CD4-positive, alpha-beta T cell treated with Interleukin-17A for 1 hour (primary cell): ENCODE measurements at places on chromosomes 3 and 15.

GRCh38 chr3:134253475-134254226, 3.0 kb upstream of the RYK start:
- DNase-seq: no peak

DNA sequence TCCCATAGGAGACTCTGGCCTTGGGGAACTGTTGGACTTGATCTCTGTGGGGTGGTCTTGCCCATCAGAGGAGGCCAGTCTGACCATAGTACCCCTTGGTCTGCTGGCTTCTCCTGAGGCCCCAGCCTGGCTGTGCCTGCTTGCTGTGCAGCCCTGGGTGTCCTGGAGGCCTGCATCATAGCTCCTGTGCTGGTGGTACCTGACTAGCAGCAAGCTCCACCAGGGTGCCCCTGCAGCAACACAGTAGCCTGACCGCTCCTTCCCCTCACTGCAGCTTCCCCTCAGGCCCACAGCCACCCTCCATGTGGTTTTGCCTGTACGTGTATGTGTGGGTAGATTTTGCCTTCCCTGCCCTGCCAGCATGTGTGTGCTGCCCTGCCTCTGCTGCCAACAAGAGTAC, 85.6 kb upstream of the TTC14 start:
- no peak for DNase-seq

- no peak for DNase-seq
Observed at GRCh38 chr3:71138410-71138809, 445.1 kb downstream of the FOXP1 start.

DNA sequence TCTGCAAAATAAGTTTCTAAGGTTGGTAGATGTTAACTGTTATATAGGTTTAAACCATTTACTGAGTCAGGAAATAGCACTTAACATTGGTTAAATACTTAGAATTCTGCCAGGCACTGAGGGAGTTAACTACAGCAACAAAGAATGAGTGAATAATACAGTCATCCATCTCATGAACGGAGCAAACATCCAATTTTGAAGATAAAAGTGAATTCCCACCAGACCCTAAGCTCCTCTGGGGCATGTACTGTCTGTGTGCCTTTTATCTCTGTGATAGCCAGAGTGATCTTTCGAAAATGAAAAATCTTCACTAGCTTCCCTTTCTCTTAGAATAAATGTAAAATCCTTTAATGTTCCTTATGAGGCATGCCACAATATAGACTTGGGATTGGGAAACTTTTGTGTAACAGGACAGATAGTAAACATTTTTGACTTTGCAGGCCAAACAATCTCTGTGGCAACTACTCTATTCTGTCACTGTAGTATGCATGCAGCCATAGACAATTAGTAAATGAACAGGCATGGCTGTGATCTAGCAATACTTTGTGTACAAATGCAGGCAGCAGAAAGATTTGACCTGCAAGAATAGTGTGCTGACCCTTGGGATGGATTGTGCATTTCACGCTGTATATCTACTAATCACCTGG, 294.5 kb upstream of the LMCD1 start:
- no peak for DNase-seq

- no peak for DNase-seq
Observed at GRCh38 chr3:88231632-88232031, 81.9 kb downstream of the C3orf38 start.

DNA sequence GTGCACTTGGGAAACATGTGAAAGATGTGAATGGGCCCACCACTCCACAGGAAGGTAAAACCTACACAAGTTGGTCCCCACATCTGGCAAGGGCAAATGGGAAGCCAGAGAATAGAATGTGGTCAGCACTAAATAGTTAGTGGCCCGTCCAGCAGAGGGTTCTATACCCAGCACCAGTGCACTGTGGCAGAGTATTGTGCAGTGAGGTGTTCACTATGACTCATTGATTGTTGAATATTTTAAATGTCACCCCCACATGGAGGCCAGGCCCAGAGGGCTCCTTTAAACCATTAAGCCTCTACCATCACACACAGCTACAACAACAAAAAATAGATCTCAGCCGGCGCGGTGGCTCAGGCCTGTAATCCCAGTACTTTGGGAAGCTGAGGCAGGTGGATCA, 11.7 kb downstream of the FRMD5 start:
- DNase-seq: no peak

GRCh38 chr15:47987908-47988532, 132.8 kb upstream of the SLC24A5 start:
- DNase-seq: peak; percentile 24

- DNase-seq: no peak
Observed at GRCh38 chr15:89806559-89807550, 7.8 kb downstream of the ANPEP start.

DNA sequence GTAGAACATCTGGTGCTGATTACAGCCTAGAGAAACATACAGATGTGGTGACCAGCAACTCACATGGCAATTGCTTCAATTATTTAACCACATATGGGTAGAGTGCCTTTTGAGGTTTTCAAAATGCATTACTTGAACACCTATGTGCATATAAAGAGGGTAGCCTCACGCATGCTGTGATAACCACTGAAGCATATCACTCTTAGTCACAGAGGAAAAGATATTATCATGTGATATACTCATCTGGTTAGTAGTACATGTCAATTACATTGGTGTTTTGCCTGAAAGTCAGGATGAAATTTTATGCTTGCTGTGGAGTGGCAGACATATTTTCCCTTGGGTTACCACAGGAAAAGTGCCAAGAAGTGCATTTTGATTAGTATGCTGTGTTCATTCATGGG, 459.3 kb upstream of the AGTR1 start:
- no peak for DNase-seq

DNA sequence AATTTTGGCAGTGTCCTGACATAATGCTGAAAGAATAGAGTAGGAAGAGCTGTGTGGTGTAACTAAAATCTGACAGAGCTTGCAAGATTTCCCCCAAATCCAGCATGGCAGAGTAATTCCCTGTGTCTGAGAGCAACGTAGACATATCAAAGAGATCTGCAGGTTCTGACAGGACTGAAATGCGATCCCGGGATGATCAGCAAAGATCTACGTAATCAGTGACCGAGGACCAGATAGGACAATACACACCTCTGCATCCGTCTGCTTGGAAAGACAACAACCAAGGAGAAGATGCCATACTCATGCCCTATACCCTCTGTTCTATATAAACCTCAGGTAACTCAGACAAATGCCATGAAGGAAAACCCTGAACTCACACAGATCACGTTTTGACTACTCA, 26.6 kb upstream of the SYNPR start:
- no peak for DNase-seq

DNA sequence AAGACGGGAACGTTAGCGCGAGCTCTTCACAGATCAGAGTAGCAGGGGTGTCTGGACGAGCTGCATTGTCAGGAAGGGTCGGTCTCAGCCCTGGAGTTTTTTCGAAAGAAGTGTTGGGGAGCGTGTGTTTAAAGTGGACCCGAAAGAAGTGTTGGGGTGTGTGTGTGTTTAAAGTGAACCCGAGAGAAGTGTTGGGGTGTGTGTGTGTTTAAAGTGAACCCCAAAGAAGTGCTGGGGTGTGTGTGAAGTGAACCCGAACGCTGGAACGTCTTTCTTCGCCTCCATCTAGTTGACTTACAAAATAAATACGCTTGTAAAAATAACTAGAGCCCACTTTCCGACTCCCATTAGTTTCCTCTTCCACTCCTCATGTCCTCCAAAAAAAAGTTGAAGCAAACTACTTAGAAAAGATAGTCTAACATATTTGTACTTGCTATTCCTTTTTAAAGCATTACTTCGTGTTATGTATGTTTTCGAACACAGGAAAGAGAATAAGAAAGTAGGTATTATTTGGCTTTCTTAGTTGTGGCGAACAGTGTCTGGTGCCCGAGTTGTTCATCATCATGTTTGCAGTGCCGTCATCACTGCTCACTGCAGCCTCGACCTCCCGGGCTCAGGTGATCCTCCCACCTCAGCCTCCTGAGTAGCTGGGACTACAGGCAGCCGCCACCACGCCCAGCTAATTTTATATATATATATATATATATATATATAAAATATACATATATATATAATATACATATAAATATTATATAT, 1.0 kb downstream of the LRCH3 start:
- DNase-seq: peak; percentile 59

GRCh38 chr15:63019511-63020109, 22.9 kb upstream of the TPM1 start:
- no peak for DNase-seq

DNA sequence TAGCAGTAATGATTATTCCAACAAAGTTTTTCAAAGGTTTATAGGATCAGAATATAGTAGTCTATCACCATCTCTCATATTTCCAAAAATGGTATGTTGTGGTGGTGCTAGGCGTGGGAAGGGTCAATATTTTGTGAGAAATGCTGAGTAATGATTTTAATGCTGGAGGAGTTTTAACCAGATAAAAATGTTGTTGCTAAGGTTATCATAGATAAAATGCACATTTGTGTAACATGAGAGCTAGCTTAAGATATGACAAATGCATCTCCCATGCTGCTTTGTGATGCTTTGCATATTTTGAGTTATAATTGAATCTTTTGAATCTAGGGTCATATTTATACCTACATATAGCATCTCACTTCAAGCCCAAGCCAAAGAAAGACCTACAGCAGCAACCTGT, 103.9 kb upstream of the ROBO1 start:
- no peak for DNase-seq

DNA sequence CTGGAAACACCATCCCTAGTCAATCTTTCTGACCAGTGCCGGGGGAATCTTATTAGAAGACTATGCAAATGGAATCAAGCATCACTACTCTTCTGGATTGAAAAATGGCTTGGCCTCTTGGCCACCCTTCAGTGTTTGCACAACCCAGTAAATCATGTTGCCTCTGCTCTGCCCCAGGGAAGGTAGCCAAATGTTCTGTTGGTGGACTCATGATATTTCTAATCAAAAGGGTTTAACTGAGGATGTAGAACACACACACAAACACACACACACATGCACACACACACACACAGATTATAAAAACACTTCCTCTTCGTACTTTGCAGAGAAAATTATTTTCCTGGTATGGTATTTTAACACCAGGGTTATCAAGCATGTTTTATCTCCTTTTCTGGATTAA, 7.9 kb downstream of the RBP2 start:
- DNase-seq: no peak

- DNase-seq: no peak
Observed at GRCh38 chr15:84822653-84823281, 5.6 kb downstream of the ALPK3 start.

GRCh38 chr15:93583552-93583951, 494.5 kb upstream of the RGMA start:
- no peak for DNase-seq

DNA sequence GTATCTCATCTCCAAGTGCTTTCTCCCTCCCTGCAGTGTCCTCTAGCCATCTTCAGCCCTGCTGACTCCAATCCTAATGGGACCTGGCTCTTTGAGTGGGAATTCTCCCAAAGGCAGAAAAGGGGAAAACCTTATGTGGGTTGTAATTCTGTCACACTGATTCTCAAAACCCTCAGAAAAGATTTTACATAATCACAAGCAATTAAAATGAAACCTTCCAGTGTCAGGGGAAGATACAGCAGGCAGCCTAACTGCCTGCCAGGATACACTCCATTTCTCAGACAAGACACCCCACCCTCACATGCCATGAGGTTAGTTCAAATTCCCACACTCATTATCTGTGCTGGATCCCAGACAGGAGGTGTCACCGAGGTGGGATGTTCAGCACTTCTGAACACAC, 121.4 kb downstream of the RFTN1 start:
- DNase-seq: no peak

DNA sequence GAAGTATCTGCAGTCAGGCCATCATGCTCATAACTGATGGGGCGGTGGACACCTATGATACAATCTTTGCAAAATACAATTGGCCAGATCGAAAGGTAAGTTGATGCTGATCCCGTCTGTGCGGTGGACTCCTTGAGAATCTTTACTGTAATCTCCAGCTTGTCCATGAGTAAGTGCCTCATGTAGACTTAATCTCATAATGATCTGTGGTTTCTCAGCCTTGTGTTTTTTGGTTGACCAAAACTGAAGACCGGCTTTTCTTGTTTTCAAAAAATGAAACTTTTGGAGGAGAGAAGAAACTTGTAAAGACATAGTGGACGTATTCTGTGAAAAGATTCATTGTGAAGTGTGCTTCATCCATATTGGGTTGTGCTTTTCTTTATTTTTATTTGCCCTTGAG, 285.7 kb downstream of the LRTM1 start:
- DNase-seq: no peak

DNA sequence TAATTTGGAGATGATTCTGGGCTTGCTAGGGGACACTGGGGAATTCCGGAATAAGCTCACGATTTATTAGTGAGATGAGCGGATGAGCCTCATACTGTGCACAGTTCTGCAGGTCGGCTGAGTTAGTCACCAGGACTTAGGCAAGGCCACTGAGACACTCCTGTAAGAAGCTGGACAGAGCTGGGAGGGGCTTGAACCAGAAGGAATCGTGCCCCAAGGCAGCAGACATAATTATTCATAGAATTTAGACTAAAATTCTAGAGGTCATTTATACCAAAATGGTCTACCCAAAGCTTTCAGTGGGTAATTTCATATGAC, 121.4 kb downstream of the VGLL4 start:
- DNase-seq: no peak

DNA sequence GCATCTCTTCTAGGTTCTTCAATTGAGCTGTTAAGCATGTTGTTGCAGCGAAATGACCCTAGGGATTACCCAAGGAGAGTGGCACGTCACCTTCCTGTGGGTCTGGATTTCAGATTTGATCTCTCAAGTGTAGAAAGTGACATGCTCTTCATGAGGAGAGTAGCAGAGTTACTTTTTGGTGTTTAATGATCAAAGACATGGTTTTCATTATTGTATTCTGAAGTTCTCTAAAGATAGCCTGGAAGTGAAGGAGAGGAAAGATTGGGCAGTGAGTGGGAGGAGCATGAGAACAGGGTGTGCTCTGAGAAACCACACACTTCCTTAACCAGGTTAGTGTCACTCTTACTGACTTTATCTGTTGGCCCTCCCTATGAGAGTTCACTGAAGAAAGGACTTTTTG, 153.6 kb downstream of the AKAP13 start:
- DNase-seq: peak; percentile 46

DNA sequence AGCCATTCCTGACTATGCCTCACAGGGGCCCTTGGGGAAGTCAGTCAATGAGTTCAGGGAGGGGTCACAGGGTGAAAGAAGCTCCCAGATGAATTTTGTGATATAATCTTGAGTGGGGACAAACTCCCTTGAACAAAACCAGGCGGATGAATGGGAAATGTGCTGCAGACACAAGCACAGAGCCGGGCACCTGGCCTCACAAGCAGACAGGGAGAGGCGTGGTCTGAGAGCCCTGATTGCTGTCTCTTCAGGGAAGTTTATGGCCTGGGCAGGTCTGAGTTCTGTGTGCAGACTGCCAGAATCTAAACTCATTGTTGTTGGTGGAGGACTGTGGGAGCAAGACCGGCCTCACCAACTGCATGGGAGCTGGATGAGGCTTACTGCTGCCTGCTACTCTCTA, 591.8 kb downstream of the EPHA3 start:
- DNase-seq: no peak

DNA sequence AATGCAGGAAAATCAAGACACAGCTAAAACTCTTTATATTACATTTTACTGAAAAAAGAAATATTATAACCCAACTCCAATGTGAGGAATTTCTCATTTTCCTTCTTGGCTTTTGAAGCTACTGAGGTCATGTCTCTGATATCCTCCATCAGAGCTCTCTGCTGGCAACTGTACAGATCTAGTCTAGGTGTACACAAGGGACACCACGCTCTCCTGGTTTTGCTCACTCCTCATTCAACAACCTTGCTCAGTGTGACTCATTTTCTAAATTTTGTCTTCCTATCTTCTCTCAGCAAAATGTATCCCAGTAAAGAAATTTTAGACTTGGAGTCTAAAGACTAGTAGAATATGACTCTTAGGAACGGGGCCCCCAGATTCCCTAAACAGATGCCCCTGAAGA, 144.3 kb downstream of the KCNMB2 start:
- DNase-seq: no peak
